ENCODE measurements at places on chromosomes 16 and 17. TPM values are rescaled to one million over a fixed set of nuclear protein-coding genes. Genes with fewer than 3 reads are reported as not detected.

The PLK1 gene
- total RNA-seq: 75.3 TPM

The RAC3 gene
- 15.4 TPM for total RNA-seq

- DNase-seq: no peak
Measured at GRCh38 chr17:47633996-47634395, 15.7 kb upstream of the KPNB1 start.

- DNase-seq: no peak
Measured at GRCh38 chr16:17340804-17341203, 130.0 kb downstream of the XYLT1 start.

The C17orf107 gene
- 1.3 TPM for total RNA-seq

- no peak for DNase-seq
Measured at GRCh38 chr16:25888868-25889267, 197.1 kb downstream of the HS3ST4 start.

Data from activated T-helper 2 cell treated with anti-CD3 and anti-CD28 coated beads, Interferon-gamma antibody, Interleukin-2, Interleukin-4, amounts not matched to agents 10 μg/mL and 5 μg/mL and 100 μg/mL, durations not matched to agents 14 hours and 24 hours and 36 hours (primary cell).